Fibroblast of villous mesenchyme (primary cell): ENCODE measurements at places on chromosomes 2 and 18. TPM values are rescaled to one million over a fixed set of nuclear protein-coding genes. Genes with fewer than 3 reads are reported as not detected.

- DNase-seq = no peak
Measured at GRCh38 chr18:24601585-24601984, 141.1 kb downstream of the HRH4 start.

Gene ALLC
- under 0.01 TPM in 1 of 2 replicates, not detected in the other for total RNA-seq

DNA sequence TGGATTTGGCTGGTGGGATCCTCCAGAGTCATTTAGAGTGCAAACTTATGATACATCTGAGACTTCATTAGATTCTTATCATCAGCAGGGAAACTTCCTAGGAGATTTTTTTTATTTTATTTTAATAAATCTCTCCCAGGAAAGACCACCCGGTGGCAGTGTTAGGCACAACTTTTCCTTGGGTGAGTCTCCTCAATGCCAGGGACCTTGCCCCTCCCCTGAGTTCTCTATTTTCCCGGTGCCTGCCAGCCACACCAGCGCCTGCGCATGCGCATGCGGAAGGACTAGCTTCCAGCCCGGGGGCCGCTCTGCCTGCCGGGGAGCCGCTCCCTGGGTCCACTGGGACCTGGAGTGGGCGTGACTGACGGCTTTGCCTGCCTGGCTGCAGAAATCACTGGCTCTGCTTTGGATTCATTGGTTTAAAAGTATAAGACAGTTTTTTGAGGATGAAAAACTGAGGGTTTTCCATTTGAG is 86.6 kb downstream of the TMEM182 start:
- DNase-seq = no peak

DNA sequence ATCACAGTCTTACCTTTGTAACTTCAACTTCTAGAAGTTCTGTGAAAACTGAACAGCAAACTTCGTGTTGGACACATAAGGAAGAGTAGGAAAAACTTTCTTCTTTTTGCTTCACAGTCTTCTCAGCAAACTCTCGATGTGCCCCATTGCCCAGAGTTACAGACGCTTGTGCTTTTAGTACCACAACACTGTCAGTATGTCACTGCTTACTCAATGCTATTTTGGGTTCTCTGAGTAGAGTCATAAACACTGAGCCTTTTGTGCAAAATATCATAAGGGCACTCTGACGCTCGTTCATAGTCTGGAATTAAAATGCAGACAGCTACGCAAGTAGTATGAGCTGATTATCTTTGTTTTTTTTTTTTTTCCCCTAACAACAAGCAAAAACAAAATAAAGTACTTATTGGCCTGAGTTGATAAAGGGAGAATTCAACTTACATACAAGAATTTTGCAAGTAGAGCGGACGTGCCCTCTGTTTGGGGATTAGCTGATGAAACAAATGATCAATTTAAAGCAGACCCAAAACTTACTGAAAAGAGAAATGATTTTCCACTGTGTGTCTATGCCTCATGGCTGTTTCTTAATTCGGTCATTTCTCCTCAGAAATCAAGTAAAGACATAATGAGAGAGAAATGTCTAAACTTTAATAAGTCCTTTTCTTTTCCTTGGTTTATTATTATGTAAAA is at the start of gene CDH19:
Gene CDH19, minus strand, starts transcription at position 150 of the 687 bp plus-strand sequence. CDS start 31,886 bp downstream, outside the sequence.
- no peak for DNase-seq

DNA sequence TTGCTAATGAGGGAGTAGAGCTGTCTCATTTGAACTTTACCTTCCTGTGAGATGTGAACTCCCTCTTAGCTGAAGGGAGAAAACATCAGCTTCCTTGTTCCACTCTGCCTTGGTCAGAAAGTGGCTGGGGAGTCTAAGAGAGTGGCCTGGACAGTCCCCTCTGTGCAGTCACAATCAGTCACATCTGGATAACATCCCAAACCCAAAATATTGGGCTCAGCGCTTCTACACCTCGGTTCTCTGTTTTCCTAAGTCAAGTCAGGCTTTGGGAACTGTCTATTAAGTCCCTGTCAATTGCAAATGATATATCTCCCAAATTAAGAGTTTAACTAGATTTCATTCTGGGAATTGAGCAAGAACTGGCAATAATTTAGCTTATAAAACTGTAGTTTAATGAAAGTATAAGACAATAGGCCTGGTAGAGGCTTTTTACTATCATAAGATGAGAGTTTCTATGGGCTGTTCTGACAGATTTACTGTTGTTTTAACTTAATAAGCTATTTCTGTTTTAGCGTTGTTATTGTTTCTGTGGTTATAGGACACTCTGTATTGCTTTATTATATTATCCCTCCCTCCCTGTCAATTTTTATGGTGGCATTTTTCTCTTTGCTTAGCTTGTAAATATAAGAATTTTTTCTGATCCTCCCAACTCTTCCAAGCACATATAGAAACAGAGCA is 135.1 kb upstream of the LHCGR start:
- no peak for DNase-seq

Gene STAT4
- 1.3 and 2.6 TPM in 2 replicates for total RNA-seq

- peak; percentile 27 for DNase-seq
Measured at GRCh38 chr2:70089220-70089982, 2.1 kb downstream of the PCBP1 start.

DNA sequence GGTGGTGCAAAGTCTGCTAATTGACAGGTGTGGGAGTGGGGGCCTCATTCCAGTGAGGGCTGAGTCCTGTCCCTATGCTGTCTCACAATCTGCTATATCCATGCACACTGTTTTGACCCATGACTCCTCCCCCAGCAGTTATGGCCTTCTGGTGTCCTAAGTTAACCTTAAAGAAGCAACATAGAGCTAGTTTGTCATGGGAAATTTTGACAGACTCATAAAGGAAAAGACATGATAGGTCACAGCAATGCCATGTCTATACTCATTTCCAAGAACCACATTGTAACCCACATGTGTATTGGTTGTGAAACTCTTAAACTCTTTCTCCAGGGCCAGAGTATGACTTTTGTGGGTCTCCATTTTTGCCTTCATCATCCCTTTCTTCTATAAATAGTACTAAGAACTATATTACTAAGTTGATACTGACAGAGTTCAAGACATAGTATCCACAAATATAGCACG is 78.2 kb upstream of the SLC1A4 start:
- peak; percentile 24 for DNase-seq

GRCh38 chr2:122805346-122805745 is 1049.9 kb downstream of the TSN start:
- no peak for DNase-seq

Gene POTEJ
- total RNA-seq = not detected in 2 replicates

Gene UPP2
- not detected in 2 replicates for total RNA-seq

DNA sequence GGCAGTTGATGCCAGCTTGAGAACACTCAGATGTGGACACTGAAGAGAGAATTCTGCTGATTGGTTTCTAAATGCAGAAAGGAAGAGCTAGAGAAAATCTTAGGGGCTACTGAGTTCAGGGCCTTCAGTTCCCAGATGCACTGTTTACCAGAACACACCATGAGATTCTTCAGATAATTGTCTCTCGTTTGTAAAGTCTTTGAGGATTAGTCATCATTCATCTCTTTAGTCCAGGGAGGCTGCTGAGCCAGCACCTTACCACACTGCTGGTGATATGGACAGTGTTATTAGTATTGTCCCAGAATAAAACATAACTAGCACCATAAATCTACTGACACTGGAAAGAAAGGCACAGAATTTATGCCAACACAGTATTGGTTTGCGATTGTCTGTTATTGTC is 690.8 kb upstream of the CELF4 start:
- no peak for DNase-seq
